DMS153 (cell line): ENCODE measurements at places on chromosomes 6 and 20.
A peak's percentile ranks its signal among the peaks of the same experiment; 100 is the strongest.

DNA sequence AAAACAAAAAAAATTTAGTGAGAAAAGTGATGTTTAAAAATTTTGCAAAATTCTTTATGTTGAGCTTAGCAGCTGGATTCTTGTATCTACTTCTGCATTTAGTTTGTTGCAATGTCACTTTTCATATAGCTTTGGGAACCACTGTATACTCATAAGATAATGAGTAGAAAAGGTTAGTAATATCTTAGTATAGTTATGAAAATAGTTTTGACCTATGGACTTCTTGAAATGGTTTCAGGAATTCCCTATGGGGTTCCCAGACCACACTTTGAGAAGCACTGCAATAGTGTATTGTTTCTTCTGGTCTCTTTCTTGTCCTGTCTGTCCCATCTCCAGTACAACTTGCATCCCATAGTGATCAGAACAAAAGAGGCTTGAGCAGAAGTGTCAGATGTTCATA, 29.4 kb downstream of the PPP1R16B start:
- DNase-seq: no peak

DNA sequence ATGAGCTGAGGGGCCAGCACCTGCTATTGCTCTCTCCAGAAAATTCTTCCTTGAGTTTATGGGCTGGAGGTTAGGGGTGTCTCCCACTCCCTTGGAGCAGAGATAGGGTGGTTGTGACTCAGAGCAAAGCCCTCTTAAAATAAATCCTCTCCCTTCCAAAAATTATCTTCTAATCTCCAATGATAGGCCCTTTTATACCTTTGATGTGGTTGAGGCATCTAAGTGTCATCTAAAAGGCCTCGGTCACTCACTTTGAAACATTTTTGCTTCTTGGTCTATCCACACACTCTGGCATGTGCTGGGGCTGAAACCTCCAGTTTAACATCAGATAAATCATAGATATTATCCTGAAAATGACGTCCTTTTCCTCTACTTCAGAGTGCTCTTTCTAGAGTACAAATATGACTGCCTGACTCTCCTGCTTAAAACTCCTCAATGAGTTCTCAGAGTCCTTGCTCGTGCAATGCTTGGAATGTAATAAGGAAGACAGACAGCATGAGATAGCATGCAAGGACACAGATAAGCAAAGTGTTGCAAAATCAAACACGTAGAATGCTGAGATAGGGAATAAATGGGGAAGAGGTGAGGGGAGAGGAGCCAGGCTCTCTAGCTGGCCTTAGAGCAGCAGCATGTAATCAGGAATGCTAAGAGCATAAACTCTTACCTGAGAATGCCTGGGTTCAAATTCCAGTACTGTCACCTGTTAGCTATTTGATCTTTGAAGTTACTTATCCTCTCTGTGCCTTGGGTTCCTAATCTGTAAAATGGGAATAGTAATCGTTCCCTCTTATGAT, 374.1 kb upstream of the CITED2 start:
- no peak for DNase-seq

DNA sequence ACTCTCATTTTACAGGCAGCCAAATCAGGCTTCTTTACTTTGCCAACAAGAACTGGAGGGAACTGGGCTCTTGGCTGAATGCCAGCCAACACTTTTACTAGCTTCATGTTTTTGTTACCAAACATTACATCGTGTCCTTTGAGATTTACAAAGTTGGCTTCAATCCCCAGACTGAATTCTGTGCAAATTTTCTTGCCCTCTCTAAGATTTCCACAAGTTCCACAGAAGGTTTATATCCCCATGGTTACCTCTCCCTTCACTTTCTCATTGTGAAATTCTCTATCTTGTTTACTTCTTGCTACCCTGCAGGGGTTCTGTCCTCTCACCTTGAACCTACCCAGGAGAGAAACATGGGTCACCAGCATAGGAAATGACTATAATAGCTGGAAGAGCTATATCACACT, 37.6 kb upstream of the PLCB1 start:
- peak; percentile 10 for DNase-seq

DNA sequence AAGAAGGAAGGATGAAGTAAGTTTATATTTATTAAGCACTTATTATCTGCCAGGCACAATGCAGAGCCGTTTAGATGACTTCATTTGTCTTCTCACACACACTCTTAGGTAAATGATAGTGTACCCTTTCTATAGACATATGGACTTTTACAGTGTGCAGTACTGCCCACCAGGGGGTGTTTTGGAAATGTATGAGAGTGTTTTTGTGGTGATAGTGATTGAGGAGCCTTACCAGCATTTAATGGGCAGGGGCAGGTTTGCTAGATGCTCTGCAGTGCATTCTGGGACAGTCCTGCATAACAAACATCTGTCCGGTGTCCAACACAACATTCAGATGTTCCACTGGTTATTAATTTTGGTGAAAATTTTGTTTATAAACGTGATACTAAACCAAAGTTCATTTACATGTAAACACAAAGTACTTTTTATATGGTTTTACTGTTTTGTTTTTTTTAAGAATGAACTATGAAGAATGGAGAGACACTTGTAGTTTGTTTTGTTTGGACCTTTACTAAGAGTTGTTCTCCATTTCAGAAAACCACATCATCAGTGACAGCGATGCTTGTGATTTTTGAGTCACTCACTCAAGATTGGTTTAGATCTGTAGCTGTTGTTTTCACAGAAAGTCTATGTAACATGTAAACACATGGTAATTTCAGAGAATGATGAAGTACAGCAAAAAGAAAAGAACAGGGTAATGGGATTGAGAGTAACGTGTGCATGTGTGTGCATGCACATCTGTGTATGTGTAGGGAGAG, 19.9 kb downstream of the KCNS1 start:
- DNase-seq: no peak

- DNase-seq: no peak
Measured at GRCh38 chr20:64244870-64245603, 10.5 kb upstream of the PCMTD2 start.

DNA sequence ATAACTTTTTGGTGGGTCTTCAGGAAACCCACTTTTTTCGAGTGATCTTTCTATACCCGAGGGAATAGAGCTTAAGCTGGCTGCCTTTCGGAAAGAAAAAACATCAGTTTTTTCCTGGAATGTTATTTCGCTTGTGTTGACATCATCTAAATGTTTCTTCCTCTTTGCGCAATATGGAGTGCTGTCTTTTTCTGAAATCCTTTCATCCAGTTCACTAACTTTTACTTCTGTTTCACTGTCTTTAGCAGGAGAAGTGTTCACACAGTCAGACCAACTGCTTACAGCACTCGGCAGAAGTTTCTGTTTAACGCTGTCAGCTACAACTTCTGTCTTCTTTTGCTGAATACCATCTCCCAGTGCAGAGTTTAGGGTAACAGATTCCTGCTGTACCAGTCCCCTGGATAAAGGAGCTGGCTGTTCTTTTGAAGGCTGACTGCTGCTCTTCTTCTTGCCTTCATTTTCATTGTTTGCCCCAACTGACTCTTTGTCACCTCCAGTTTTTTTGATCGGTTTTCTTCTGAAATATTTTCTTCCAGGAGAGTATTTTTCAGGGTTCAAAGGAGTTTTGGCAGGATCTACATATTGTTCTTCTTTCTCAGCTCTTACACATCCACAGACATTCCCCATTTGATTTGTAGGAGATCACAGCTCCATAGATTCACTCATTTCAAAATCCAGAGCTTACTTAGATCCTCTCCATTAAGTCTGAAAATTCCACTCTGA, 50.0 kb upstream of the DST start:
- no peak for DNase-seq

DNA sequence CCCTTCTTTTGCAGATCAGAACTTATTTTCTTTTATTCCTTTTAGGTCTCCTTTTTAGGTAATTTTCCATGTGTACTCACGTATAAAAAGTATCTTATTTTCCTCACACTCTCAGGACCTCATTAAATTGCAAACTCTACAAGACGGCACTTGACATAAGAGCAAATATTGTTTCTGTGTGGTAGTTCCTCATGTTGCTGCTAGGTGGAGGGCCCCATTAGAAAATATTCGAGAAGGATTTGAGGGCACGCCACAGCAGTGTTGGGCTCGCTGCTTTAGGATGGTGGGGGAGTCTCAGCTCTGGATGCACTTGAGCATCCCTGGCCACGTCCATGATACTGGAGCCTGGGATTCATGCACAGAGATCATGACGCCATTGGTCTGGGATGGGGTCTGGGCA, 64.9 kb upstream of the ZFP64 start:
- DNase-seq: no peak

DNA sequence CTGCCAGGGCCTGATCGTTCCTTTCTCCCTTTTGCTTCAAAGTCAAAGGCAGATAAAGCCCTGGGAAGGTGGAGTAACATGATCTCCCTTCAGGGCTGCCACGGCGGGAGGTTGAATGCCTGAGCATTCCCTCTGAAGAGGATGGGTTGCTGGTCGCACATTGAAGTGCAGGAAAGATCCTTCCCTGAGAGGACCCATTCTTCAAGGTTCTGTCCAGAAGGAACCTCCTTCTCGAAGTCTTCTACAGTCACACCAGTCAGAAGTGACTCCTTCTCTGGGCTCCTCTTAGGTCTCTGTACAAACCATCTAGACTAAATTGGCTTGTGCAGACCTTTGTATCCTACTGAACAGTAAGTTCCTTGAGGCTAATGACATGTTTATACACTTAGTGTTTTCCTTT, 192.6 kb upstream of the VGLL2 start:
- DNase-seq: no peak

- no peak for DNase-seq
Measured at GRCh38 chr20:48834278-48834677, 6.5 kb upstream of the PREX1 start.

- no peak for DNase-seq
Measured at GRCh38 chr6:21595285-21596144, 2.0 kb downstream of the SOX4 start.

DNA sequence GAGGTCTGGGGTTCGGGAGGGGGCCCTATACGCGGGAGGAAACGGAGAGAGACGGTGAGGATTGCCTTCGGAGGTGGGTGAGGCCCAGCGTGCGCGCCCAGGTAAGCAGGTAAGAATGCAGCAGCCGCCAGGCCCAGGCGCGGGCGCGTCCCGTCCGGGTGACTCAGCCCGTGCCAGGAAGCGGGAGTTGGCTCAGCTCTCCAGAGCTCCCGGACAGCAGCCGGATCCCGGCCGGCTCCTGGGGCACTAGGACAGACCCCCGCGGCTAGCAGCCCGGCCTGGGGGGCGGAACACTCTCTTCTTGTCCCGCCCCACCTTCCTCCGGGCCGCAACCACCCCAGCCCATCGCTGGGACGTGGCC, 1.5 kb upstream of the MDFI start:
- peak; percentile 17 for DNase-seq

- DNase-seq: peak; percentile 63
Measured at GRCh38 chr6:110039981-110040383, 61.9 kb downstream of the GPR6 start.

GRCh38 chr6:155325700-155326516, 11.6 kb upstream of the TFB1M start:
- no peak for DNase-seq

DNA sequence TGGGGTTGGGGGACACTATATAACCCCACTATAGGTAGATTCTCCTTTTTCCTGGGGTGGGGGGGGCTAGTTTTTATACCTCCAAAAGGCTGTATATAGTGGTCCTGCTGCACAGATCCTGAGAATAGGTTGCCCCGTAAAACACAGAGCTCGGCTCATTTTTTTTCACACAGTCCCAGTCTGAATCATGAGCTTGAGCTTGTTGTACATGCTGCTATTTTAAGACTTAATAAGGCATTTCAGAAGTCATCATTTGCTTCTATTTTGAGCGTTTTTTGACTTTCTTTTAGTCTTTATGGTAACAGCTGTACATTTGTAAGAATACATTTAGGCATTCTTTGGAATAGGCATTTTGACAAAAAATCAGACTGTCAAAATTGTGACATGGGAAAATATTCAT, 30.5 kb downstream of the SLC9A8 start:
- no peak for DNase-seq

DNA sequence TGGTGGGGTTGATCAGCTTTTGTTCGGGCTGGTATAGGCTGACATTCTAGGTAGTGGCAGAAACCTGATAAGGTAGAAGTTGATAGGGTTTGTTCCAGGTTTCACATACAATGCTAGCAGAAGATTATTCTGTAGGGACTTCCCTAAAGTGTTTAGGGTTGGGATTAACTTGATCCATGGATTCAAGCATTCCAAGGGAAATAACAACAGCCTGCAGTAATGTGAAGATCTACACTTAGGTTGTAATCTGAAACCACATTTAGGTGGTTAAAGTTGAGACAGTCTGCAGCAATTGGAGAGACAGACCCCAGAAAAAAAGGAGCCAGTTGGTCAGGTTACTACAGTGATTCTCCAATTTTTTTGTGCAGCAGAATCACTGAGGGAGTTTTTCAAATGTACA, 56.1 kb downstream of the GJA1 start:
- no peak for DNase-seq

- DNase-seq: no peak
Measured at GRCh38 chr6:2190661-2191389, 54.6 kb downstream of the GMDS start.

- no peak for DNase-seq
Measured at GRCh38 chr6:16236631-16237199, 1.7 kb upstream of the GMPR start.

DNA sequence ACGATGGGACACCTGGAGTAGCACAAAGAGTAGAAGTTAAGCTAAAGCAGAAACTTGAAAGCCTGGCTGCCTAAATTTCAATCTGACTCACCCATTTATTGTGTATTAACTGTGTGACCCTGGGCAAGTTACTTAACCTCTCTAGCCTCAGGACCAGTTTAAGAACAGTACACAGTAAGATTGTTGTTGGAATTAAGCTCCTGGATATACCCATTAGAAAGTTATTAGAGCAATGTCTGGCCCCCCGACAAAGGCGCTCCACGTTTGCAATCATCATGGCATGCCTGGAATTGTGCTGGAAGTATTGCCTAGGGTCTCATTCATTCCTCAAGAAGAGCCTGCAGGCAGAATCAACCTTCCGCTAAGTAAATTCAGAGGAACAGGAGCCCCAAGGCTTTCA, 1.4 kb downstream of the SDC4 start:
- no peak for DNase-seq

GRCh38 chr6:163019926-163020325, 292.2 kb downstream of the PACRG start:
- DNase-seq: no peak

- no peak for DNase-seq
Measured at GRCh38 chr6:75084018-75084417, 121.8 kb downstream of the COL12A1 start.

- no peak for DNase-seq
Measured at GRCh38 chr6:134058622-134059366, 6.4 kb upstream of the SLC2A12 start.

GRCh38 chr6:13561624-13562267, 12.7 kb upstream of the SIRT5 start:
- DNase-seq: no peak

DNA sequence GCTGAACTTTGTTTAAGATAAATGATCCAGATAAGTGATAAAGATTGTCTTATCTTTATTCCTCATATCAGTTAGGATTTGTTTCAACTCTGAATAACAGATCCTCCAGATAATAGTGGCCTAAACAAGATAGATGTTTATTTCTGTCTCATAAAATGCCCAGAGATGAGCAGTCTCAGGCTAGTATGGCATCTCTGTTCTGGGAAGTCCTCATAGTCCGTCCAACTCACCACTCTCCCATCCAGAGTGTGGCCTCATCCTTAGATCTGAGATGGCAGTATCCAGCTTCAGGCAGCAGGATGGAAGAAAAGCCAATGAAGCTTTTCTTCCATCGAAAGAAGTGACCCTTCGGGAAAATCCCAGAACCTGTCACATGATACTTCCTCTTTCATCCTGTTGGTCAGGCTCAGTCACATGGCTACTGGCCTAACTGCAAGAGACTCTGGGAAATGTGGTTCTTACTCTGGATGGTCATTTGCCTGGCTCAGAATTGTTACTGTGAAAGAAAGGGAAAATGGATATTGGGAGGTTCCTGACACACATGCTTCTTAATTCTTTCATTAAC, 29.4 kb upstream of the TAGAP start:
- peak; percentile 62 for DNase-seq

- DNase-seq: no peak
Measured at GRCh38 chr6:89139509-89140346, 6.1 kb upstream of the PM20D2 start.
